Left kidney (tissue), 8 donors: ENCODE measurements at places on chromosomes 6 and 20.

GRCh38 chr6:42367353-42368011 lies 84.2 kb downstream of the TRERF1 start:
- no peak for DNase-seq

GRCh38 chr20:46375771-46376170 lies 30.6 kb downstream of the ELMO2 start:
- DNase-seq = no peak

DNA sequence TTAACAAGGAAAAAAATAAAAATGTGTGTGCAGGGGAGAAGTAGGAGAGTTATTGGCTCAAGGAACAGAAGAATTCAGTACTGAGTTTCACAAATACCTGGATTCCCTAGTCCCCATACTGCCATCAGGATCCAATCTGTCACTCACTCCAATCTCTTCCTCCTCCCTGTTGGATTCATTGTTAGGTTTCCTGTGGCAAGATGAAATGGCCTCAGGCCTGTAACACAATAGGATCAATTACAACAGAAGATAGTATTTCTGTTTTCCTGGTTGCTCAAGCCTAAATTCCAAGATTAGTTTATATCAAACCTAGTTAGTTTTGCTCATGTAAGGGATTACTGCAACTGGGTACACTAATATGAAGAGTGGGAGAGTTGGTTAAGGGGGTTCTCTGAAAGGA lies 24.4 kb downstream of the HCRTR2 start:
- no peak for DNase-seq

GRCh38 chr6:111982681-111983080 lies 71.2 kb upstream of the CCN6 start:
- no peak for DNase-seq

DNA sequence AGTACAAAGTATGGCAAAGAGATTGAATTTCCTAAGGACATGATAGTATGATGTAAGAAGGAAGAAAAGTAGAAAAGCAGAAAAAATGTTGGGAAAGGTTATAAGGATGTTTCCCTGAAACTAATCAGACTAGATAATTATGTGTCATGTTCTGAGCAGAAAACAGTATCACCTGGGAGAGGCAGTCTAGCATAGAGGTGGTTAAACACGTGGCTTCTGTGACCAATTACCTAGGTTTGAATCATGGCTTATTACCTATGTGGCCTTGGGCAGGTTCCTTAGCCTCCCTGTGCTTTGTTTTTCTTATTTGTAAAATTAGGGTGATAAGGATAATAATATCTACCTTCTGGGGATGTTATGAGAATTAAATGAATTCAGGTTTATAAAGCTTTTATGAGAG lies 38.0 kb downstream of the SCGN start:
- no peak for DNase-seq

- DNase-seq = no peak
These were observed 402.2 kb upstream of the IRAK1BP1 start for GRCh38 chr6:78465059-78465634.

- DNase-seq = no peak
These were observed 4.7 kb downstream of the TRERF1 start for GRCh38 chr6:42446996-42447395.

DNA sequence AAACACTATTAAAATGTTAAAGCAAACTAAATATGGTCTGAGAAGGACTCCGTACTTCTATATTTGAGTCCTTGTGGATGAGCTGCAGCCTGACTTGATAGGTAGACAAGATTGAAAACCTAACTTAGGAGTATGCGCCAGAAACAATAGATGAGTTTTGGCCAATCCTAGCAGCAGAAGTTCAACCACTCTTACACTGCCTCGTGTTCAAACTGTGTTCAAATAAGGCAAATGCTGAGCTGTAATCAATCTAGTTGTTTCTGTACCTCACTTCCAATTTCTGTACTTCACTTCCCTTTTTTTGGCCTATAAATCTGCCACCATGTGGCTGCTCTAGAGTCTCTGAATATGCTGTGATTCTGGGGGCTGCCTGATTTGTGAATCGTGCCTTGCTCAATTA lies 13.2 kb upstream of the SERINC1 start:
- no peak for DNase-seq

- no peak for DNase-seq
These were observed 7.8 kb downstream of the ABHD12 start for GRCh38 chr20:25382704-25383370.

DNA sequence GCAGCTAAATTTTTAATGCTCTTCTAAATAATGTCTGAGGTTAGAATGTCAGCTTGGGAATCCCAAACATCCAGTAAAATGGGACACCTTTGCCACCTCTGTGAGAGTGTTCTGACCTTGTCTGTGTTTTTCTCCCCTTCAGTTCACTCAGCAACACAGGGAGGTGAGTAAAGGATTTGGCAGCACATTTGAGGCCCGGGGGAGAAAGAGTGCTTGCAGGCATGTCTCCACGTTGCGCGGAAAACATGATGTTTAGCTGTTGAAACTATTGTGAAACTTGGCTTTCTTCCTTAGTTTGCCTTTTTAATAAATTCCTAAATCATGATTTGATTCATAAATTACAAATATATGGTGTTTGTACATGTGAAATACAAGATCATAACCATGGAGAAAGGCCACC lies 707.8 kb upstream of the FLRT3 start:
- DNase-seq = no peak

GRCh38 chr6:157173776-157174175 lies 149.5 kb downstream of the TMEM242 start:
- no peak for DNase-seq

- no peak for DNase-seq
These were observed 98.6 kb downstream of the HIVEP1 start for GRCh38 chr6:12110523-12111362.

DNA sequence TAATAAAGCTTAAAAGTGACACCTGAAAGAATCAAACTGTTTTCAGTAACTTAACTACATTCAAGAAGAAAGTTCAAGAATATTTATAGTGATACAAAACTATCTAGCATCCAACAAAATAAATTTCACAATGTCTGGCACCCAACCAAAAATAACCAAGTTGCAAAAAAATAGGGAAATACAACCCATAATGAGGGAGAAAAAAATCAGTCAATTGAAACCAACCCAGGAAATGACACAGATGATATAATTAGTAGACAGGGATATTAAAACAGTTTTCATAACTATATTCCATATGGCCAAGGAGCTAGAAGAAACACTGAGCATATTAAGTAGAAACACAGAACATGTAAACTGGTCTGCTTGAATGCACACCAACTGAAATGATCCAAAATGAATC lies 120.2 kb upstream of the BEND3 start:
- DNase-seq = peak; percentile 57

GRCh38 chr20:20955892-20956291 lies 150.3 kb downstream of the LINC00237 start:
- DNase-seq = no peak

- DNase-seq = no peak
These were observed 903 bp downstream of the CNKSR3 start for GRCh38 chr6:154509421-154510143.

GRCh38 chr6:48765352-48765961 lies 654.5 kb upstream of the PTCHD4 start:
- peak; percentile 70 for DNase-seq

DNA sequence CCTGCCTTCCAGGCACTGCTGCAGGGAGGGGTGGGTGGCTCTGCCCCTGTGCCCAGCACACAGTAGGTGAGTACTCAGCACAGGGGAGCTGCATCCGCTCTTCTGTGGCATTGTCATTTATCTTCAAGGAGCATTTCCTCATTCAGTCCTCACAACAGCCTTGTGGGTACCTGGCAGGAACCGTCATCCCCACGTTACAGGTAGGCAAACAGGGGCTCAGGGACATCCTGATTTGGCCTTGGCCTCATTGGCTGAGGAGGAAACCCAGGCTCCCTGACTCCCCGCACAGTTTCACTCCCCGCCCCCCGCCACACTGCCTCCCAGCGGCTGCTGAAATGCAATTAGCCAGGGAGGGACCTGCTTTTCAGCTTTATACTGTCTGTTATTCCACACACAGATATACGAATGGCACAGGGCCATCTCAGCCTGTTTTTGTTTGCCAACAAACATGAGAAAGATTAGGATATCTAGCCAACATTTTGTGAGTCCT lies 24.2 kb upstream of the PNPLA1 start:
- no peak for DNase-seq

DNA sequence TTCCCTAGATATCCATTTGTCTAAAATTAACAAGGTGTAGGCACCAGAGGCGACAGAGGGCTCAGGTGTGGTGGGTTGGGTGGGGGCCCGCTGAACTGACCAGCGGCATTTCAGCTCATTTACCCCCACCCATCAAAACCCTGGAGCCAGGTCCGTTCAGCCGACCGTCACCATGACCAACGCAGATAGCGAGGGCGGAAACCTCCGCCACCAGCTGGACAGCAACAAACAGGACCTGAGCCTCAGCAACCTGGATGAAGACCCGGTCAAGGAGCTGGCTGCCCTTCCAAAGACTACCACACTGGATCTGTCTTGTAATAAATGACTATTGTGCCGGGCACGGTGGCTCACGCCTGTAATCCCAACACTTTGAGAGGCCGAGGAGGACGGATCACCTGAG lies 120.8 kb upstream of the LGSN start:
- no peak for DNase-seq

- peak; percentile 88 for DNase-seq
These were observed 12.9 kb upstream of the TBC1D22B start for GRCh38 chr6:37244430-37245310.

GRCh38 chr6:19691465-19692167 lies 145.6 kb upstream of the ID4 start:
- peak; percentile 61 for DNase-seq

GRCh38 chr6:70843328-70843918 lies 113.4 kb downstream of the B3GAT2 start:
- DNase-seq = no peak

- DNase-seq = no peak
These were observed 40.7 kb upstream of the BMP2 start for GRCh38 chr20:6726761-6727160.

- no peak for DNase-seq
These were observed 7.5 kb upstream of the GGTLC1 start for GRCh38 chr20:23995905-23996666.

DNA sequence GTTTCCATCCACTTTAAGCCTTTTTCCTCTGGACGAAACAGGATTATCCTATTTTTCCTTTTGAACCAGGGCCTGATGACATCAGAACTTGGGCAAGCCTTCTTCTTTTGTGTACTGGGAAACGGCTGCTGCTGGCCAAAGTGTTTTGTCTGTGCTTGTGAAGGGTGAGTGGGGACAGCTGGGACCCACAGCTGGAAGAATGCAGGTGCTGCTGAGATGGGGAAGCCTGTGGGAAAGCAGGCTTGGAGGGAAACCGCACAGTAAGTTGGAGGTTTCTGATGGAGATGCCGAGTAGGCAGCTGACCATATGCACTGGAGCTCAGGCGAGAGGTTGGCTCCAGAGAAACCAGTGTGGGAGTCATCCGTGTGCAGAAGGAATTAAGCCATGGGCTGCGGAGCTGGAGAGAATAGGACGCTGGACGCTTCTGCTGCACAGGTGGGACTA lies 8.5 kb upstream of the PSMG4 start:
- DNase-seq = no peak

DNA sequence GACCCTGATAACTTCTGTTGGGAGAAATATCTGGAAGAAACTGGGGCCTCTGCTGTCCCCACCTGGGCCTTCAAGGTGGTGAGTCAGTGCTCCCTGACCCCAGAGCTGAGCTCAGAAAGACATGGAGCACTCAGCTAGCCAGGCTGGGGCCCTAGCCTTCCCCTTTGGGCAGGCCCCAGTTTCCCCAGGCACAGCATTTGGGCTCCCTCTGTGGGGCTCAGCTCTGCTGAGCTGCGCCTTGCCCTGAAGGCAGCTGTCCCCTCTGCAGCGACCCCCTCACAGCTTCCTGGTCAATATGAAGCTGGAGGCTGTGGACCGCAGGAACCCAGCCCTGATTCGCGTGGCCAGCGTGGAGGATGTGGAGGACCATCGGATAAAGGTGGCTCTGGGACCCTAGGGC lies 24.8 kb upstream of the SGK2 start:
- DNase-seq = no peak

- DNase-seq = no peak
These were observed 7.7 kb upstream of the BACH2 start for GRCh38 chr6:90304308-90304707.

DNA sequence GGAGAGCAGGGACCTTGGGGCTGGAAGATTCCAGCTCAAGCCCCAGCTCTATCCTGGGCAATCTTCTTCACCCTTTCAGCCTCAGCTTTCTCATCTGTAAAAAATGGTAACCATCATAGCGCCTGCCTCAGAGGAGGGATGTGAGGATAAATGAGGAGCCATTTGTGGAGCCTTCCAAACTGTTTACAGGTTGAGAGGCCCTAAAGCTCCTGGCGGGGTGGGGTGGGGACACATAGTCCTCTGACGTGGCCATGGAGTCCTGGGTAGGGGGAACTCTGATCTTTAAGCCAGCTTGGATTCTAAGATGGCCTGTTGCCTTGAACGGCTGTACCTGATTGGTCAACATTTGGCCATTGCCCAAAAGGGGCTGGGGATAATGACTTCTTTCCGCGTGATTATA lies 111.1 kb downstream of the TOX2 start:
- no peak for DNase-seq

DNA sequence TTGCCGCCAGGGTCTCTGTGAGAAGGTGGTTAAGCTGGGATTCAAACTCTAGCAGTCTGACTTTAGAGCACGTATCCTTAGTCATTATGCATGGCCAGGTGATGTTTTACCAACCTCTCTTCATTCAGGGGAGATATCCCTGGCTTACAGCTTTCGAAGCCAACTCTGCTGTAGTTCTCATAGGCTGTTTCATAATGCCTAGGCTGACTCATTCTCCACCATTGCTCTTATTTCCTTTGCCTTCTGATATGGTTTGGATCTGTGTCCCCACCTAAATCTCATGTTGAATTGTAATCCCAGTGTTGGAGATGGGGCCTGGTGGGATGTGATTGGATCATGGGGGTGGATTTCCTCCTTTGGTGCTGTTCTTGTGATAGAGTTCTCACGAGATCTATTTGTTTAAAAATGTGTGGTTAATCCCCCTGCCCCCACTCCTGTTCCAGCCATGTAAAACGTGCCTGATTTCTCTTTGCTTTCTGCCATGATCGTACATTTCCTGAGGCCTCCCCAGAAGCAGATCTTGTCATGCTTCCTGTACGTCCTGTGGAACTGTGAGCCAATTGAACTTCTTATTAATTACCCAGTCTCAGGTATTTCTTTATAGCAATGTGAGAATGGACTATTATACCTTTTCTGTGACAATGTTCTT lies 94.6 kb upstream of the MAN1A1 start:
- DNase-seq = no peak

- no peak for DNase-seq
These were observed 2.6 kb downstream of the CTSZ start for GRCh38 chr20:59004493-59004762.

GRCh38 chr6:119348096-119348747 lies 1.3 kb downstream of the MAN1A1 start:
- no peak for DNase-seq
